ENCODE measurements at places on chromosomes 3 and 15.

DNA sequence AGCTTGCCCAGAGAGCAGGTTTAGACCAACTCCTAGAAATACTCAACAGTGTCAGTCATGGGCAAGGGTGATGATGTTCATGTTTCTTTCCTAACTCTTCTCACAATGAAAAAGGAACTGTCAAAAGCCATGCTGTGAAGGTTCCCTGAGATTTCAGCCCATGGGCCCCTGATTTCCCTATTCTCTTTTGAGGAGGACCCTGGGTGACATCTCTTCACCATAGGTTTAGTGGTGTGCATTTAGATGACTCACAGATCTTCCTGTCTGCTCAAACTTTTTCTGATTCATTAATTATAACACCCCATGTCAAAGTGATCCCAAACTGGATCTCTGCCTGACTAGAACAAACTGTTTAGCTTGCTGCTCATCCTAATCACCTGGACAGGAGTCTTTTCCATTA lies 108.0 kb downstream of the BBX start:
- DNase-seq, result peak; percentile 37

- no peak for DNase-seq
These were observed 33.5 kb downstream of the UPK1B start for GRCh38 chr3:119206611-119207511.

GRCh38 chr3:31288641-31289100 lies 244.1 kb upstream of the STT3B start:
- peak; percentile 88 for DNase-seq

DNA sequence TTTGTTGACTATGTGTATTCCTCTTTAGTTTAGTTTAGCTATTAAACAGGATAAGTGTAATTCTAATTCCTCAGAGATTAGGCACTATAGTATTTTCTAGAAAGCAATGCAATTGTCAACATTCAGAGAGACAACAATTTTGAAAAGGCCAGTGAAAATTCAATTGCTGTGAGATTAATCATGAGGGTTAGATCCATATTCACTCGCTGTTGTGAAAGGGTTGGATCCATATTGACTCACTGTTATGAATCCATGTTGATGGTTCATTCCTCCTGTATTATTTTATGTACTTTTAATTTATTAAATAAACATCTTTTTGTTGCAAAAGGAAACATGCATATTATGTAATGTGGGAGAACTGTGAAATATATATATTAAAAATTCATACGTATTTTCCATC lies 641 bp downstream of the TRAT1 start:
- no peak for DNase-seq

- no peak for DNase-seq
These were observed 25.7 kb downstream of the GPD1L start for GRCh38 chr3:32132121-32132520.

DNA sequence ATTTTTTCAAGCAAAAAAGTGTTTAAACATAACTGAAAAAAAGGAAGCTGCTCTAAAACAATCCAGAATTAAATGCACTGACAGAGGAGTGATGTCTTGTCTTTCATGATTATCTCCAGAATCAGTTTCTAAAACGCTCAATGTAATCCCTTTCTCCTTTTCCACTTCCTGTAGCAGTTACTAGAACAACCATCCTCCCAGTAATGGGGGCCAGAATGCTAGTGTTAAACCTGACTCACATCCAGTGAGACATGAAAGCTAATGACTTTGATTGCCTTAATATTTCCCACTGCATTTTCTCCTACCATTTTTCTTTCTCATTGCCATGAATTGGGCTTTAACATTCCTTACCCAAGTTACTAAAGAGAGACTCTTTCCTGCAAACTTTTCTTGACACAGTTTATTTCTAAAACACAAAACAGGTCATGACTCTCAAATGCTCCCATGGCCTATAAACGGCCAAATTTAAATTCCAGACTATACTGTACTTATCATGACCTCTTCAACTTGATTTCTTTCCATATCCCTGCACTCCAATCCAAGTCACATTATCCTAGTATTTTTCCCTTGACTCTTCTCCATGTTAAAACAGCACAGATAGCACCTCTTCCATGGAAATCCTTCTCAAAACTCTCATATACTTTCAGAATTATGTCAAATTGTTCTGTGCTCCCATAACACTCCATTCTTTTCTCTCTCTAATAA lies 341.4 kb downstream of the NAALADL2 start:
- DNase-seq, result no peak

DNA sequence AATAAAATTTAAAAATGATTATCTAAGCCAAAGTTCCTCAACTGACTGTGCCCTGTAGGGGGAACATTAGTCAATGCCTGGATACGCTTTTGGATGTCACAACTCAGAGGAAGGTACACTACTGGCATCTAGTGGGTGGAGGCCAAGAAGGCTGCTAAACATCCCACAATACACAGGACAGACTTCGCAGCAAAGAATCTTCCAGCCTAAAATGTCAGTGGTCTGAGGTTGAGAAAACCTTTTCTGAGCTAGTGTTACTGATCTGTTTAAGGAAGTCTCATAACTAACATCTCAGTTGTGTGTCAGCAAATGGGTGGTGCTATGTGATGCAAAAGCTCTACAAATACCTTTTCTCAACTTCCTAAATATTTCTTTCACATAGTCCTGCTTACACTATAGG lies 20.9 kb upstream of the LDHAL6B start:
- peak; percentile 30 for DNase-seq

DNA sequence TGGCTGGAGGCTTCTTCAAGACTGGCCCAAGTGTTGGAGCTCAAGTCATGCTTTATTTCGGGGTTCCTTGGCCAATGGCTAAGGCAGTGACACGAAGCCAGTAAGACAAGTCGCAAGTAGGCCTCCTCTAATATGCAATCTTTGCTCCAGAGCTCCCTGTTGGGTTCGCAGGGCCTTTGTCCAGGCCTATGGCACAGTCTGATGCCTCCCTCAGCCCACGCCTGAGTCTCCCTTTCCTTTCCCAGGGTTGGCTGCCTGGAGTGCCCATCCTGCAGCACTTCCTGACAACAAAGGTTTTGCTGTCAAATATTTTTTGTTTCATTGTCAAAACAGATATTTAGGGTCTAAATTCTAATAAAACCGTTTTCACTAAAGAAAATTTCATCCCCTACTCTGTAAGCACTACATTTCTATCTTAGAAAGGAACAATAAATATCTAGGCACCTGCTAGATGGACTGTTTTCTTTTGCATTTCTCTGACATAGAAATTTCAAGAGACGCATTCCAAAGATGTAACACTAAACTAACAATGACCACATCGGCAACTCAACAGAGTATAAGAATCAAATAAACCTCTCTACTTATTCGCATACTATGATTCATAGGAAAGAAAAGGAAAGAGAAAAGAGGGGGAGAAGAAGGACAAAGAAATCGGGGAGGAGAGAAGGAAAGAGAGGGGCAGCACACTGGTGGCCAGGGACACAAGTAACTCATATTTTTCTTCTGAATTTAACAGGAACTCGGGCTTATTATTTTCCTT lies 393.1 kb upstream of the ATP11B start:
- DNase-seq, result no peak

DNA sequence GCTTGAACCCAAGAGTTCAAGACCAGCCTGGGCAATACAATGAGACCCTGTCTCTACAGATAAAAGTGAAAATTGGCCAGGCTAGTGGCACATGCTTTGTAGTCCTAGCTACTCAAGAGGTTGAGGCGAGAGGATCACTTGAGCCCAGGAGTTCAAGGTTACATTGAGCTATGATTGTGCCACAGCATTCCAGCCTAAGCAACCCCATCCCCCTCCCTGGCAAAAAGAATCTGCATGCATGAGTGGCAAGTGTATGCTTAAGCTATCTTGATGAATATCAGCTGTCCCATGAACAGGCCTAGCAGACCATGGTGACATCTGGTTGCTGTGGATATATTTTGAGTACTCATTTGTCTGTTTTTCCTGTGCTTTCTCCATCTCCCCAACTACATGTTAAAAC lies 4.7 kb downstream of the ATRIP start:
- DNase-seq, result no peak

GRCh38 chr3:32303977-32304881 lies 65.7 kb downstream of the CMTM8 start:
- DNase-seq, result no peak
